ENCODE measurements at places on chromosomes 3 and 15. TPM values are rescaled to one million over a fixed set of nuclear protein-coding genes. Genes with fewer than 3 reads are reported as not detected.

NEO1 gene
- total RNA-seq, result 10.5 TPM

- no peak for DNase-seq
Observed at GRCh38 chr15:50501815-50502214, 44.7 kb downstream of the USP50 start.

DNA sequence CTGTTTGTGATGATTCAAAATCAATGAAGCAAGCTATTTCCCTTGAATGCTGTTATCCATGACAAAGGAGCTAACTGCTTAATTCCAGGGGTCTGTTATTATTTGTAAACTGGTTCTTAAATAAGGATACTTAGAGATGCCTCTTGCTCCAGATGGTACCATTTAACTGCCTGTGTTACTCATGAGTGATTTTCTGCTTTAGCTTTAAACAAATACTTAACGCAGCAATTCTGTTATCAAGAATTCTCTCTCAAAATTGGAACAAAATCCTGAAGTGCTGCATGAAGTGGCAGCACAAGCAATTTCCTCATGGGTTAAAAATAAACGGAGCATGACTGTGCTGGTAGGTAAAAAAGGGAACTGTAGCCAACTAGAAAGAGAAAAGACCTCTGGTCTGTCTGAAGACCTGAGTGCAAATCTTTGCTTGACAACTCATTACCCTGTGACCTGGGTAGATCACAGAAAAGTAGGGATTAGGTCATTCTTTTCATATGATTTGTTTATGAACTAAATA is 62.5 kb upstream of the GBE1 start:
- peak; percentile 19 for DNase-seq

ZCWPW2 gene
- 0.38 TPM for total RNA-seq

DNA sequence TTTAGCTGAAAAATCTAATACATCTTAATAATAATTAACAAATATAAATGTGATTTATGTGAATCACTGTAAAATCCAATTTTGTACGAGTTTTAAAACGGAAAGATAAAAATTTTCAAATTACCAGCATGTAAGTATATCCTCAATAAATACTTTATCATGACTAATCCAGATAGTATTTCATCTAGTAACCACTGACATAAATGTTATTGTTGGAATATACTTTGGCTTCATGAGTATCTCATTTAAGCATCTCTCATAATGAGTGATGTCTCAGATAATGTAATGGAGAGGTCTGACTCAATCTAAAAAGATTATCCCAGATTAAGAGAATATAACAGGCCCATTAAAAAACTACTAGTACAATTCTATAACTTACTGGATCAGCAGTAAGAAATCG is 216.3 kb downstream of the STAG1 start:
- peak; percentile 25 for DNase-seq

GRCh38 chr3:117130222-117130621 is 420.6 kb downstream of the TUSC7 start:
- DNase-seq, result no peak

DNA sequence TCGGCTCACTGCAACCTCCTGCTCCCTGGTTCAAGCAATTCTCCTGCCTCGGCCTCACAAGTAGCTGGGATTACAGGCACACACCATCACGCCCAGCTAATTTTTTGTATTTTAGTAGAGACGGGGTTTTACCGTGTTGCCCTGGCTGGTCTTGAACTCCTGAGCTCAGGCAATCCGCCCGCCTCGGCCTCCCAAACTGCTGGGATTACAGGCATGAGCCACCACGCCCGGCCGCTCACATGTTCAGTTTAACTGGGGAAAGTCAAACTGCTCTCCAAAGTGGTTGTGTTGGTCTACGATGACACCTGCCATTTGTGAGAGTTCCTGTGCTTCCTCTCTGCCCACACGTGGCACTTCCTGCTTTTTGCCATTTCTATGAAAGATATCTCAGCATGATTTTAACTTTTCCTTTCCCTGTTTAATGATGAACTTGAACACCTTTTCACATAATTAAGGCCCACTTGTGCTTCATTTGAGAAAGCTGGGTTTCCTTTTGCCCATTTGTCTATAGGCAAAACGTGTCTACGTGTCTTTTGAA is 877 bp upstream of the GP5 start:
- DNase-seq, result no peak

GOLGA6B gene
- total RNA-seq, result not detected

VIPR1 gene
- 4.2 TPM for total RNA-seq

MKRN2OS gene
- total RNA-seq, result 2.1 TPM

DNA sequence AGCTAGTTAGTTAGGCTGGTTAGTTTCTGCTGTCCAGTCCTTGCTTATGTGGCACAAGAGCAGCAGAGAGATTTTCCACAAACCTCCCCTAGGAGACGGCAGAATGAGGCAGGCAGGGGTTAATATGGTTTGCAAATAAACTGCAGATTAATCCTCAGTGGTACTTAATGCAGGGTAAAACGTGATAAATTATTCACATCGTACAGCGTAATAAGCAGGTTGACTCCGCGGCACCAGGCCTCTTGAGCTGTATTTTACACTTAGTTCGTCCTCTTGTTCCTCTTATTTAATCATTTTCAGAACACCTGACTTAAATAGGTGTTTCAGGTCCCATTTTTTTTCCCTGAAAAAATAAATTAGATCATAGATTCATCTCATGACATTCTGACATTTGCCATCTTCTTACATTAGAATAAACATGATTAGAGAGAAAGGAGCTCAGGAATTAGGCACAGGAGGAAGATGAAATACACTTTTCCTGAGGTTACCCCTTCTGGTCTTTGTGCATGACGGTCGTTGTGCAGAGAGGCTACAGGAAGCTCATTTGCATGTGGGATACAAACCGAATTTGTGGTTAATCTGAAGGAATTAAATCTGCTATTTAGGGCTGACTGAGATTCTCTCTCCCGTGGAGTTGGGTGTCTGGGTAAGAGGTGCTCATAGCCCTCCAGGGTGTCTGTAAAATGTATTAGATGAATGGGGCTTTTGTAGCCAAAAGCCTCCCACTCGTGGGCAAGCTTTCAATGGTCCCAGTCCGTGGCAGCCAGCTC is 27.1 kb upstream of the VPS8 start:
- no peak for DNase-seq

- DNase-seq, result peak; percentile 64
Observed at GRCh38 chr3:120498556-120499346, 48.0 kb upstream of the FSTL1 start.

LRRK1 gene
- total RNA-seq, result 4.2 TPM

ALPK3 gene
- total RNA-seq, result 0.26 TPM

DNA sequence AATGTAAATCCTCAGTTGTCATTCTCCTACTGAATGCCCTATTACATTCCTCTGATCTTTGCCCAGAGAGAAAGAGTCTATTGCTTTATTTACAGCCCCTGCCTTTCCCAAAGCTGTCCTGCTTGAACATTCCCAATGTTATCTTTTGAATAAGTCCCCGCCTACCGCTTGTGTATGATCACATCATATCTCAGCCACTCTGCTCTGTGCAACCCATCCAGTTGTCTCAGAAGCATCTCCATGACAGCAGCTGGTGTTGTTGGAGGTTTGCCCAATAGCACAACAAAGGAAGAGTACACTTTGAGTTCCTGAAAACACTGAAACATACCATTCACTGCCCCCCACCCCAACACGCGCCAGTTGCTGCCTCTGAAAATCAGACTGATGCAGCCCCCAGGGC is 22.0 kb upstream of the FAM3D start:
- DNase-seq, result no peak

GRCh38 chr3:48409291-48410201 is 20.3 kb downstream of the PLXNB1 start:
- no peak for DNase-seq

GRCh38 chr3:111801693-111802092 is 57.4 kb upstream of the PHLDB2 start:
- peak; percentile 76 for DNase-seq

GRCh38 chr3:99902091-99902490 is 84.4 kb downstream of the CMSS1 start:
- peak; percentile 67 for DNase-seq

LRRIQ4 gene
- total RNA-seq, result not detected

DNA sequence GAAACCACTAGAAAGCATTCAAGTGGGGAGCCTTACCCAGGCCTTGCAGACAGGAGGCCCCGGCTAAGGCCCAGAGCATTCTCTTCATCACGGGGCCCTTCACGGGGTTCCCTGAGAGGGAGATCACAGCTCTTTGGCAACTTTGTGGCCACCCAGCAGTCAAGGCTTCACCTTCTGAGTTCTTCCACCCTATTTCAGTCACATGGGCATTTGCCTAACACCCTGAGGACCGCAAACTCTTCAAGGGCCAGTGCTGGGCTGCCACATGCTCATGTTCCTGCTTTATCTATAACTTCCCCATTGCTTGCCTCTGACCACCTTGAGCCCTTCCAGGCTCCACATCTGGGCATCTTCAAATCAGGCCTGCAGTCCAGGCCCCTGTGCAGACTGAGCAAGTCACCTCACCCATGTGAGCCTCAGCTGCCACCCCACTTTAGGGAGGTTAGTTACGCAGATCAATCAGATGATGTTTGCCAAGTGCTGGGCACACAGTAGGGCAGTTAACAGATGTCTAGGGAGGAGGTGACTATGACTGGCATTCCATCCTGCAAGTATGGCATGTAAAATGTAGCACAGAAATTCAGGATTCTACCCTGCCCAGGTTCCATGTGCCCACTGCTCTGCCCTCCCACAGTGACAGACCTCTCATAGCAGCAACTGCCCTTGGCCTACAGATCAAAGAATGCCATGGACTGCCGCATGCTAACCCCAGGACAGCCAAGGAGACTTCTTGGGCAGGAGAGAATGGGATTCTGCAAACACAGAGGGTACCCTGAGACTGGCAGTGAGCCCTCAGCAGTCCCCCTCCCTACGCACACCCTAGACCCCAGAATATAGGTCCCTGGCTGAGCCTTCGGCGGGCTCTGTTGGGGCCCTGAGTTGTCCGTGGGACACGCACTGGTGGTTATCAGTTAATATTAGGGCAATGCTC is 37.6 kb upstream of the ZNF710 start:
- DNase-seq, result no peak

DNA sequence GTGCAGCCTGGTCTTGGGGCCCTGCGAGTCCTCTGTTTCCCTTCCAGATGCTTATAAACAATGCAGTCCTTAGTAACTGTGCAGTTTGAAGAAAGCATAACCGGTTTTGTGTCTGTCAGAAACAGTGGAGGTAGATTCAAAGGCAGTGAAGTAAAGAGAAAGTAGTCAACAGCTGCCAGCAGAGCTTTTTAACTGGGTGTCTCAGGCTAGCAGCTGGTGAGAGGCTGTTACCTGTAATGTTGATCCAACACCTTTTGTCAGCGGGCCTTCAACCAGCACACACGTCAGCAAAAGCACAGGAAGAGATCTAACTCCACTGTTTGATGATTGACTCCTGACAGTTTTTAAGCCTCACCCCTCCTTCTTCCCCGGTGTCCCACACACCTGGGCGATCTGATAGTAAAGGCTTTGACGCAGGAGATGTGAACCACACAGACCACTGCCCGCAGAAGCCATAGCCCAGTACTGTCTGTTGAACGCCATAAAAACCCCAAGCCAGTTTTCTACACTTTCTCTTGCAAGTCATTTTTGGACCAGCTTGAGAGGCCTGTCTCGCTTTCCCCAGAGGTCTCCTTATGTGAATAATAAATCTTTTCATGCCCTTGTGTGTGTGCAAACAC is 178.0 kb downstream of the FMN1 start:
- no peak for DNase-seq

DNA sequence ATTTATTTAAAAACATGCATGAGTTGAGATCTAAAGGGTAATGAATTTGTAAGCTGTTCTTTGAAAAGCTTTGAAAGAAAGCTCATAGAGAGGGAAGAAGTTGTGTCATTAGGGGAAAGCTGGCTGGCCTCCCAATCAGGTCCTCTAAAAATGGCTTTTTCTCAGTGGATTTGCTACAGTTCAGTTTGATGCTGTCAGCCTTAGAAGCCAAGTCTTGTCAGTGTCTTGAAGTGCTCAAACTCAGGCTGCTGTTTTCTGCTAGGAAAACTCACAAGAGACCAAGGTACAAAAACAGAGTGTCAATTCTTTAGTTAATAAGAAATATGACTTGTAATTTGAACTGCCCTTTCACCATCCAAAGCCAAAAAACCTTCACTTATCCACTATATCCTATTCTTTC is 243.8 kb downstream of the OTOL1 start:
- DNase-seq, result no peak

GRCh38 chr15:36886191-36886590 is 214.2 kb downstream of the MEIS2 start:
- DNase-seq, result no peak

CAV3 gene
- total RNA-seq, result not detected

DNA sequence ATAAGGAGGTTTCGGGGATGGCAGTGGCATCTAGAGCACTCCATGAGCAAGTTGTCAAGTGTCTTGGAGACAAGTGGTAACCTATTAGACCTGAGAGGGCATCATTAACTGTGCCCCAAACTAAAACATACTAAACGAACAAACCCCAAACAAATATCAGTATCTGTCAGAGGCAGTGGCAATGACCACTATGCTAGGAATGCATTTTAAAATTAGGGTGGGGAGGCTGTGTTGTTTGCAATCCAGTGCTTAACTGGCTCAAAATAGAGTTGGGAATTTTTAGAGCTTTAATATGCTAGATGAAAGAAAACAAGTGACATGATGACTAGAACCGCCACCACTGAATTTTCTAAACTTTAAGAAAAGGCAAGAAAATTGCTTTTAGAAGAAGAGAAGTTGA is 51.8 kb upstream of the TPRG1 start:
- DNase-seq, result no peak

- no peak for DNase-seq
Observed at GRCh38 chr15:83205725-83206324, 1.8 kb downstream of the HDGFL3 start.

KIF7 gene
- 1.3 TPM for total RNA-seq

IL17RD gene
- 2.3 TPM for total RNA-seq

GRCh38 chr3:150666167-150666566 is 37.6 kb downstream of the ERICH6 start:
- no peak for DNase-seq

- no peak for DNase-seq
Observed at GRCh38 chr15:51318382-51319150, 19.8 kb downstream of the CYP19A1 start.

- peak; percentile 98 for DNase-seq
Observed at GRCh38 chr3:58874248-58874741, 175.5 kb downstream of the CFAP20DC start.

- no peak for DNase-seq
Observed at GRCh38 chr15:84003791-84004503, 231.6 kb upstream of the GOLGA6L4 start.

P2RY14 gene
- total RNA-seq, result not detected

GRCh38 chr15:85692873-85693272 is 101.9 kb downstream of the KLHL25 start:
- no peak for DNase-seq

NOX5 gene
- total RNA-seq, result not detected
